ENCODE measurements at places on chromosomes 5 and 9. TPM values are rescaled to one million over a fixed set of nuclear protein-coding genes. Genes with fewer than 3 reads are reported as not detected.

DNA sequence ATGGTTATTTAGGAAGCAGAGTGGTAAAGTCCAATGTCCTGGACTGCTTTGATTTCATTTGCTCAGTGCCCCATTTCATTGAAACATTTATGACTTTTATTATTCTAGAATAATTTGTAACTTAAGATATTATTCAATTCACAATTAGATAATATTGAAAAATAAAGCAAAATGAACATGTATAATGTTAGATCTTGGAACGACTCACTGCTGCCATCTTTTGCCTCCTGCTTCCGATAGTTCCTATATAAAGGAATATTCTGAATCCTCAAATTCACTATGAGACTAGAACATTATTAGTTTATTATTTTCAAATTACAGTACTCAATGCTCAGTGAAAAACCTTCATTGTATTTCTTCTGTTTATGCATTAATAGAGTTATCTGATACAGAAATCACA, 2.3 kb upstream of the CTNND2 start:
- DNase-seq: no peak

DNA sequence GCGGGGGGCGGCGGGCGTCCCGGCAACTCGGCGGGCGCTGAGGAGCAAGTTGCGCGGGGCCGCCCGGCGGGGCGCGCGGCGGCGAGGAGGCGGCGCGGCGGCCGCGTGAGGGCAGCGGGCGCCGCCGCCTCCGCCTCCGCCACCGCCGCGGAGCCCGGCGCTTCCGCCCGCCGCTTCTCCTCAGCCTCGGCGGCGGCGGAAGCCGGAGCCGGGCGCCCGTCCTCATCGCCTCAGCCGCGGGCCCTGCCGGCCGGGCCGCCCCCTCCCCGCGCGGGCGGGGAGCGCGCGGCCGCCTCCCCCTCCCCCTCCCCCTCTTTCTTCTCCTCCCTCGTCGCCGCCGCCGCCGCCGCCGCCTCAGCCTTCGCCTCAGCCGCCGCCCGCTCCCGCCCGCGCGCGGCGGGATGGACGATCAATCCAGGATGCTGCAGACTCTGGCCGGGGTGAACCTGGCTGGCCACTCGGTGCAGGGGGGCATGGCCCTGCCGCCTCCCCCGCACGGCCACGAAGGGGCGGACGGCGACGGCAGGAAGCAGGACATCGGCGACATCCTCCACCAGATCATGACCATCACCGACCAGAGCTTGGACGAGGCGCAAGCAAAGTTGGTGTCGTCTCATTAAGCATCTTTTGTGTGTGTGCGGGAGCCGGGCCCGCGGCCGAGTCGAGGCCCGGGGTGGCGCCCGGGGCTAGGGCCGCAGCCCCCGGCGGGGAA, at the start of gene PBX3:
PBX3 (plus strand) TSS at position 321 of the 712 bp plus-strand sequence.
- no peak for DNase-seq

GRCh38 chr5:176883700-176884570, 15.2 kb downstream of the HK3 start:
- DNase-seq: no peak

GRCh38 chr5:15555176-15555575, 55.2 kb downstream of the FBXL7 start:
- no peak for DNase-seq

- DNase-seq: no peak
Measured at GRCh38 chr5:172837640-172838039, 3.6 kb downstream of the ERGIC1 start.

- no peak for DNase-seq
Measured at GRCh38 chr9:98007251-98007928, 24.2 kb downstream of the ANP32B start.

DNA sequence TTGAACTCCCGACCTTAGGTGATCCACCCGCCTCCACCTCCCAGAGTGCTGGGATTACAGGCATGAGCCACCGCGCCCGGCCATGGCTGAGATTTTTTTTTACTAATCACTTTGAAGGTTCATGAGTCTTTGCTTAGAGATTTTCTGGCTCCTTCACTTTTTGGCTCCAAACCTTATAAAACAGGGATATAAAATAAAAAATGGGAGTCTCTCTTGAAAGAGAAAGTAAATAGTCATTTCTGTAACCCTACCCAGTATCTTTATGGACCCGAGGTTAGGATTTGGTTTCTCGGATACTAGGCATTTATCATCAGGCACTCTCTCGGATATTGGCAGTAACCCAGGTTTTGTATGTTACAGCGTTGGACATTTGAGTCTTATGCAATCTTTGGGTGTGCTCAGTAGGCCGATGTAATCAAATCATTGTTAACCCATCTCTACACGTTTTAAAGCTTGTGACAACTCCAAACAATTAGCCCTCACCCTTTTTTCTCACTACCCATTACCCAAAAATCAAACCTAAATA, 25.3 kb downstream of the STXBP1 start:
- DNase-seq: no peak

DNA sequence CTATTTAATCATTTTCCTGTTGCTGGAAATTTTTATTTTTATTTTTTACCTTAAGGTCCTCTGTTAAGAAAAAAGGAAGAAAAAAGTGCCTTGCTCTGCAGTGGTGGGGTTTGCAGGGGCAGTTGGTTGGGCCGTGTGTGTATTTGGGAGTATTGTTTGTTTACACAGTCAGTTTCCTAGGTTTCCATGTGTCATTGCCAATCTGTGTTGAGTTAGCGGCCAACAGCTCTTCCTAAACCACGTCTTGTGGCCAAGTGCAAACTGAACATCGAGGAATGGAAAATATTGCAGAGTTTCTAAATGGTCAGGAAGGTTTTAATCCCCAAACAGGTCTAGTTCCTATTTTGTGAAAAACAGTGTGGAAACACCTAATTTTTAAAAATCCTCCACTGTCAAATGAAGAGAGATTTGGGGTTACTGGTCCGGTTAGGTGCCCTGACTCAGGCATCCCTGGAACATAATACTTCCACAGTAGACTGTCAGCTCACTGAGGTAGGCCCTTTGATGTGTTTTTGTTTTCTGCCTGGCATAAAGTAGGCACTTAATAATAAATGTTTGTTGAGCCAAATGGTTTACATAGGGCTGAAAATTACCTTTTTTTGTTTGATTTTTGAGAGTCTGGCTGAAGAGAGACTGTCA, 37.0 kb downstream of the MAMDC2 start:
- no peak for DNase-seq

GRCh38 chr9:134287591-134288491, 38.4 kb upstream of the RXRA start:
- DNase-seq: peak; percentile 68

- DNase-seq: no peak
Measured at GRCh38 chr5:156920042-156920860, 42.8 kb downstream of the TIMD4 start.

- DNase-seq: no peak
Measured at GRCh38 chr9:97237311-97237786, 70.1 kb upstream of the CCDC180 start.

GRCh38 chr9:77475641-77476473, 172.3 kb downstream of the GNA14 start:
- DNase-seq: no peak

- no peak for DNase-seq
Measured at GRCh38 chr5:126251024-126251423, 172.2 kb upstream of the GRAMD2B start.

GRCh38 chr9:133009906-133010582, 20.8 kb upstream of the GTF3C5 start:
- DNase-seq: peak; percentile 17

DNA sequence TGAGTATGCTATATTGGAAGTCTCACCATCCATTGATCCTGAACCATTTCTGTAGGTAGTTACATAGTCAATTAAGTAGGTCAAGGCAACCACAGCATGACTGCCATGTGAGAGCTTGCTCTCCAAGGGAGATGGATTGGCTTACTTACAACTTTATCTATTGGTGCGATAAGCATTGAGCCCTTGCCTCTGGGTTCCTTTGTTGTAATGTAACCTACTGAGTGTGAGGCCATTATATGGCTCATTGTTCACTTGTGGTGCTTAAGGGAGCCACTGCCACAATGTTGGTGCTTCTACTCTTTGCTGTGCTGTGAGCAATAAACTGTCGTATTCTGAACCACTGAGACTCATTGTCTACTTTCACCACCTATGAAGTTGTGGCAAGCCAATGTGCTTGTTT, 510.6 kb upstream of the ITGA1 start:
- no peak for DNase-seq

GRCh38 chr5:78008356-78008967, 232.3 kb upstream of the TBCA start:
- DNase-seq: no peak

DNA sequence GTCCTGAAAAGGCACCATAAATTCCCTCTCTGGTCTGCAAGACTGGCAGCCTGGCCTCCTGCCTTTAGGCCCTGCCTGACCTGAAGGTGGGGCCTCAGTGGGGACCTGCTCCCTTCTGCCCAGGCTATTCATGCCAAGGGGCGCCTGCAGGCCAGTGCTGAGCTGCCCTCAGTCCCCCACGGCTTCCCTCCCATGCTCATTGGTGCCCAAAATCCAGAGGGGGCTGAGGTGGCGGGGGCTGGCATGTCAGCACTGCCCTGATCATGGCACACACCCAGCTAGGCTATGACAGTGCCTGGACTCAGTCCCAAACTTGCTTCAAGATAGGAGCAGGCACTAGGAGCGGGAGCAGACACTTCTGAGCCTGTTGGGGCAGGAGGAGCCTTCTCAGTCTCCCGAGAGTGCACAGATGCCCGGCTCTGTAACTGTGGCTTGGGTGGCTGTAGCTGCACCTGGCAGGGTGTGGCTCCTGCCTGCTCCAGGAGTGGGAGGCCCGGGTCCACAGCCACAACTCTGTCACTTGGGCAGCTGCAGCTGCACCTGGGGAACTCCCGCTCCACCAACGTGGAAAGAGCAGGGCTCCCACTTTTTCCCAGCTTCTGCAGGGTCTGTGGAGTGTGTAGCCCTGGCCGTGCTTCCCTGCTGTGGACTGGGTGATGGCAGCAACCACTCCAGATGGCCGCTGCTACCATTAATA, 49.0 kb downstream of the NDUFAF2 start:
- DNase-seq: no peak

- no peak for DNase-seq
Measured at GRCh38 chr9:14212077-14212476, 101.9 kb downstream of the NFIB start.

GRCh38 chr9:120583958-120584369, 4.0 kb upstream of the CDK5RAP2 start:
- no peak for DNase-seq

GRCh38 chr9:93194641-93195040, 10.7 kb downstream of the WNK2 start:
- no peak for DNase-seq

DNA sequence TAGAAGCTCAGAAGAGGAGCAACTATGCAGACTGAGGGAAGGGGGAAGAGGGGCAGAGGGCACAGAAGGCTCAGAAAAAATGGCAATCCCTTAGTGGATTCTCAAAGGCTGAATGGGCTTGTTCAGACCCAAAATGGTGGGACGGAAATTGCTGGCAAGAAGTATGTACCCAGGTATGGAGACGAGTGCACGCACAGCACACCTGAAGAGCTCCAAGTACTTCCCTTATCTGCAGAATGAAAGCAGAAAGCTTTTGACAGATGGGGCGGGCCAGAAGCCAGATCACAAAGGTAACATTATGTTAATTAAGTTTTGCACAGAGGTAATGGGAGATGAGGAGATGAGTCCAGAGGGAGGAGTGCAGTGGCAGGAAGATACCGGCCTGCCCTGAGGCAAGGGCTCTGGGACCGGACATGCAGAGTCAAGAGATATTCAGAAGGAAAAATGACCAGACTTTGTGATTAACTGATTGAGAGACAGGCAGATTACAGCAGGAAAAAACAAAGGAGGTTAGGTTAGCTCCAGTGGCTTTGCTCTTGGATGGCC, 138.1 kb upstream of the PIK3R1 start:
- no peak for DNase-seq

GRCh38 chr9:93126825-93127368, 7.2 kb downstream of the NINJ1 start:
- DNase-seq: peak; percentile 54

GRCh38 chr5:151670953-151671636, 15.6 kb downstream of the SPARC start:
- DNase-seq: no peak

DNA sequence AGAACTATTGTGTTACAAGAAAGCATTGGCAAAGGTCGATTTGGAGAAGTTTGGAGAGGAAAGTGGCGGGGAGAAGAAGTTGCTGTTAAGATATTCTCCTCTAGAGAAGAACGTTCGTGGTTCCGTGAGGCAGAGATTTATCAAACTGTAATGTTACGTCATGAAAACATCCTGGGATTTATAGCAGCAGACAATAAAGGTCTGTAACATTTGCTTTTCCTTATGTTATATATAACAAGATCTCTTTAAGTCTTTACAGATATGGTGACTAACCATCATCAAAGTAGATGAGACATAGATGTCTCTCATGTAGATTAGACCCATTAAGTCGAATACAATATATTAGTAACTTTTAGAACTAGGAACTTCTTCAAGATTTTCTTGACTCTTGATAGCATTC, 33.0 kb downstream of the TGFBR1 start:
- DNase-seq: no peak

GRCh38 chr5:9558319-9558965, 12.6 kb upstream of the SEMA5A start:
- DNase-seq: no peak

DNA sequence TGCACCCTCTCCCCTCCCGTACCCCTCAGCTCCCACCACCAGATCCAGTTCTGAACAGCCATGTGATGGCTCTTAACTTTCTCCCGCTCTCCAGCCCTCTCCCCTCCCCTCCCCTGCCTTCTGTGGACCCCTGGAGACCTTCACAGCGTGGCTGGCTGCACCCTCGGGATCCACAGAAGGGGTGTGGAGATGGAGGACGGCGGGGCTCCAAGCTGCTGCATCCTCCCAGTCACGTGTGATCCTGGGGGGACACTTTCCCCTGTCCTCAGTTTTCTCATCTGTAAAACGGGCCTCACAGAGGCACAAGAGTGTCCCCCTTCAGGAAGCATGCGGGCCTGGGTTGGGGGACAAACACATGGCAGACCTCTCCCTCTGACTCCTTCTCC, 276.0 kb upstream of the MVB12B start:
- DNase-seq: peak; percentile 43

- DNase-seq: no peak
Measured at GRCh38 chr5:139149477-139150199, 48.5 kb downstream of the SIL1 start.

- DNase-seq: no peak
Measured at GRCh38 chr5:74201334-74202081, 439.0 kb downstream of the ENC1 start.

The KIF24 gene
- 0.90 TPM for total RNA-seq

The TSSK1B gene
- total RNA-seq: 0.10 TPM

The FAM163B gene
- not detected for total RNA-seq

The DMRT2 gene
- not detected for total RNA-seq

The GRXCR2 gene
- not detected for total RNA-seq

The PFN3 gene
- not detected for total RNA-seq

The ASPN gene
- 376 TPM for total RNA-seq

The HAPLN1 gene
- 248 TPM for total RNA-seq

The PCDHA9 gene
- 2.0 TPM for total RNA-seq

The SHB gene
- total RNA-seq: 23.8 TPM

The SLC36A3 gene
- total RNA-seq: not detected

The NUTM2F gene
- not detected for total RNA-seq

The SOHLH1 gene
- total RNA-seq: not detected

The P4HA2 gene
- total RNA-seq: 261 TPM

Data from chondrocyte (in vitro differentiated cells).